Activated CD8-positive, alpha-beta memory T cell treated with anti-CD3 and anti-CD28 coated beads for 1 hour (primary cell): ENCODE measurements at places on chromosomes 5 and 9.

- DNase-seq = no peak
Measured at GRCh38 chr5:34626036-34626435, 30.1 kb upstream of the RAI14 start.

GRCh38 chr5:143880178-143880577 lies 68.2 kb downstream of the HMHB1 start:
- no peak for DNase-seq

DNA sequence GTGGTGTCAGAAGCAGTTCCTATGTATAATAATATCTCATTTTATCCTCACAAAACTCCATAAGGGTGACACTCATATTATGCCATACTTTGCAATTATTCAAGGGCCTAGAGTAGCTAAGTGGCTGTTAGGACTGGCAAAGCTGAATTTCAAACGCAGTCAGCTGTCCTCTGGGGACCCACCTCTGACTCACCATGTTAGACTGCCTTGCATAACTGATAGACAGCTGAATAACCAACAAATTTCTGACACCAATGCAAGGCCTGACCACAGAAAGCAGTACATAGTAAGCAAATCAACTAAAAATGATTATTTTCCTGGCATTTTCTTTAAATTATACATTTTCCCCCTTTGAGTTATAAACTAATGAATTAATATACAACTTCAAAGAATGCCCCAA lies 251.6 kb upstream of the PTGER4 start:
- no peak for DNase-seq

GRCh38 chr9:80410106-80410505 lies 838.3 kb downstream of the TLE4 start:
- no peak for DNase-seq

DNA sequence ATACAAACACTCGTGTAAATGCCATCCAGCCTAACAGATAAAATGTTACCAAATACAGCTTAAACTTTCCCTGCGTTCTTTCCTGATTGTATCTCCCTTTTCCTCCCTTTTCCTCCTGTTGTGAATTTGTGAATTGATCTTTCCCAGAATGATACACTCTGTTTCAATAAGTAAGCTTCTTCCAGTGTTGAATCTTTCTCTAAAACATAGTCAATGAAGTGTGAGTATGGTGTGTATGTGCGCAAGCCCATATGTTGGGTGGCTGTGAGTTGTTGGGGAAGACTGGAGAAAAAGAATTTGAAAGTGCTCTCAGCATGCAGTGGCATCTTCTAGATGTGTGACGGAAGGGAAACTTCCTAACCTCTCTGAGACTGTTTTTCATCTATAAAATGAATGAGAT lies 143.1 kb upstream of the KLF4 start:
- no peak for DNase-seq

- DNase-seq = no peak
Measured at GRCh38 chr9:5850724-5851122, 17.8 kb upstream of the ERMP1 start.

GRCh38 chr9:106502930-106503329 lies 360.0 kb upstream of the ZNF462 start:
- DNase-seq = no peak

GRCh38 chr5:149999359-149999758 lies 1.1 kb downstream of the TIGD6 start:
- DNase-seq = no peak

DNA sequence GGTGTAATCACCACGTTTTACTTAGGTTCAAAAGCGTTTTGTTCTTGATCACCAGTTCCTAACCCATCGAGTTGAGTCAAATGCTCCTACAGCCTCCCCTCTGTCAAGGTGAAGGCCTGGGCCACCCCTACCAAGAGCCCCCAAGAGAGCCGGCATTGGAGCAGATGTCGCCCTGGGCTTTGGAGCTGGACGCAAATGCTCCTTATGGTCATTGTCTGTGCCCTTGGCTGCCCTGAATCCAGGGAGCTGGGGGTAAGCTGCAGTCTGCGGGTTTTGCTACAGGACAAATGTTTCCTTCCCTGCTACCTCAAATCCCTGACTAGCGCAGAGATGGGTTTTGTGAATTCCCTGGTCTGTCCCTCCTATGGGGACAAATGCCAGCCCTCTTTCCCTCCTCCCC lies 4.9 kb downstream of the RNF183 start:
- DNase-seq = no peak

- DNase-seq = no peak
Measured at GRCh38 chr5:145937432-145938250, 1.3 kb downstream of the SH3RF2 start.

GRCh38 chr5:158966716-158967115 lies 133.0 kb downstream of the EBF1 start:
- DNase-seq = no peak

DNA sequence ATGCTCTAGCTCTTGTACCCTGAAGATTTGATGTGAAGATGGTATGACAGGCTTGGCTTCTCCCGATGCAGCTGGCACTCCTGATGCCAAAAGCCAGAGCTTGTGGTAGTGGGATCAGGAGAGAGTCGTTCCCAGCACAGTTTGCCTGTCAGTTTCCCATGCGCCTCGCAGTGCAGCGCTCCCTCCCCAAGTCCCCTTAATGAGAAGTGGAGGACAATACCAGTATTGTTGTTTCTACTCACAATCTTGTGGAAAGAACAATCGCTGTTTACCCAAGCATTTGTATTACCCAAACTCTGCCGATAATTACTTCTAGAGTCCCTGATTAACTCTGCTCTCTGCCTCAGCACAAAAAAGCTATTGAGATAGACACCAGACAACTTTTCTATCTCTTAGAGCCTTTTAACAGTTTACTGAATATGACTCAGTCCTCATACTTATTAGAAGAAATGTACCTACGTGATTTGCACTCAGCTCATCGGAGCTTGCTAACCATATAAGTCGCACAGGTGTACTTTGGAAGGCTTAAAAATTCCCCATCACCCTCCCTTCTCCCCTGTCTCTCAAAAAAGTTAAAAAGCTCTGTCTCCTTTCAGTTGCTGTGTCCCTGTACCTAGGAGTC lies 283.2 kb upstream of the TMEM161B start:
- no peak for DNase-seq

GRCh38 chr5:6899221-6899620 lies 186.0 kb downstream of the TENT4A start:
- DNase-seq = no peak

DNA sequence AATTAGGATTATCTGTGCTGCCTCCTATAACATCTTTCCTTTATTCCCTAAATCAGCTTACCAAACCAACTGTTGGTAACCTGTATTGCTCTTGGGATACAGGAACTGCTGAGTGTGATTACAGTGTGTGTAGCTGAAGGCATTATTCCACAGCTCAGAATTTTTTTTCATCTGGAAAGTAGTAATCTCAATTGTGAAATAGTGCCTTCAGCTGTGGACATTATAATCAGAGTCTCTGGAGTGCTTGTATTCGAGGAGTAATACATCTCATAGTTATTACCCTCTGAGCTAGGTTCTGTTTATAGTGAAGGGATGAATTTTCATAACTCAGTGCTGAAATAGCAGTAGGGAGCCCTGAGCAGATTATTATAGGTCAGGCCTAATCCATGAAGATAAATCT lies 199.5 kb downstream of the MAST4 start:
- no peak for DNase-seq

DNA sequence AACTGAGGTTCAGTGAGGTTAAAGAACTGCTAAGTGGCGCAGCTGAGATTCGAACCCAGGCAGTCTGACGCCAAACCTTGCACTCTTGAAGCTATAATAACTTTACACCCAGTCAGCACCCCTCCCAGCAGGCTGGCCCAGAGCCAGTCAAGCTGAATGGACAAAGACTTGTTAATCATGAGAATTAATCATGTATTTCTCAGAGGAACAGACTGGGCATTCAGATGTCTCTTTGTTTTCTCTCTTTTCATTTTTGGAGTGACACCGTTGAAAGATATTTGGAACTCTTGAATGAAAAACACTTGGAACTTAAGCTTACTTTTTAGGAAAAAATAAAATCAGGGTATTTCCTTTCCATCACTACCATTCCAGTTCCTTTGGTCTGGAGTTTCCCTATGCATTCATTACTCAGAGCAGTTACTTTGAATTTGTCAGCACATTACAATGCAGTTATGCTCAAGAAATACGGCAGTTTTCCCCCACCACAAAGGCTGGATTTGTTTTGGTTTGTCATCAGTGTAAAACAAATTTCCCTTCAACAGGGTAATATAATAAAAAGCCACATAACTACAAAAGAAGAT lies 22.6 kb upstream of the MAMDC2 start:
- no peak for DNase-seq

- no peak for DNase-seq
Measured at GRCh38 chr9:114088571-114089170, 10.4 kb downstream of the KIF12 start.

DNA sequence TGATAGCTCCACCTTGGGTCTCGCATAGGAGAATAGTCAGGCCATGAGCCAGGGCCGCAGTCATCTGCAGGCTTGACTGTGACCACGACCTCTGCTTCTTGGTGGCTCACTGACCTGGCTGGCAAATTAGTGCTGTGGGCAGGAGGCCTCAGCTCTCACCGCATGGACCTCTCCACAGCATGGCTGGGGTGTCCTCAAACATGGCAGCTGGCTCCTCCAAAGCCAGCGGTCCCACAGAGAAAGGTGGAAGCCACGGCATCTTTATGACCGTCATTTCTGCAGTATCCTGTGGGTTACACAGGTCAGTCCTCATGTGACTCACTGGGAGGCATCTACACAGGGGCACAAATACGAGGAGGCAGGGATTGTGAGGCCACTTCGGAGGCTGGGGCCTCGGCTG lies 43.2 kb upstream of the SAP30L start:
- no peak for DNase-seq

- DNase-seq = no peak
Measured at GRCh38 chr9:126975327-126976220, 61.0 kb downstream of the RALGPS1 start.

DNA sequence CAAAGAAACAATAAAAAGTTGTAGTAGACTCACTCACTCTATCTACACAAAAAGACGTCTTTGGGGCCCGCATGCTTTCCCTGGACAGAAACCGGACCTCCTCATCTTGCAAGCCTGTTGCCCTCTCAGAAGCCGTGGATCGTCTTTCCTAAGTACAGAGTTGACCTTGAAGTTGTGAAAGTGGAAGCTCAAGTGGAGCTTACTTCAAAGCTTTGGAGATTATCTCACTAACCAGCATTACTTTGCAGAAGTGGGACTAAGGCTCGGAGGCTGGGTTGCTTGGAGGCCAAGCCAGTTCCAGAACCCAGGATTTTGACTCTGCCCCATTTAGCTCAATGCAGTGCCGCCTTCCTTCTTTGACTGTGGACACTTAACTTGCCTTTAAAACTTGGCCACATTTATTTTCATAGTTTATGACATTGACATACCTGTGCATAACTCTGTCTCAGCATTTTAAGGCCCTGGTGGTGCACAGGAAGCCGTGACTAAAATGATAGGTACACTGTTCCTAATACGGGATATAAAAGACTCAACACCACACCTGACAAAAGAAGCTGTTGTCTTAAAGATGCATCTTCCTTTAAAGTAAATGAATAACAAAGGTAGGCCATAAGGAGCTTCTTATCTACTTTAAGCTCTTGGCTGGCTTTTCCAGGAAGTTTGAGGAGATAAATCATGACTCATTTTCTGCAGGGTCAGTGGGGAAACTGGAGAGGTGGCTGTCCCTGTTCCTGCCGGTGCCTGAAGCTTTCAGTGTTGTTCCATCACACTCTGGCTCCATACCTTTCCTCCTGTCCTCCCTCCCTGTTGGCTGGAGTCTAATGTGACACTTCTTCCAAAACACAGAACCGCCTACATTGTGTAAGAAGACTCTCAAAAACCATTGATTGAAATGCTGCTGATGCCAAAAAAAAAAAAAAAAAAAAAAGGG lies 10.7 kb downstream of the SLC25A25 start:
- DNase-seq = no peak

- no peak for DNase-seq
Measured at GRCh38 chr5:91114658-91115057, 268.5 kb downstream of the ARRDC3 start.

GRCh38 chr5:166427211-166427610 lies 1864.2 kb upstream of the WWC1 start:
- DNase-seq = no peak

DNA sequence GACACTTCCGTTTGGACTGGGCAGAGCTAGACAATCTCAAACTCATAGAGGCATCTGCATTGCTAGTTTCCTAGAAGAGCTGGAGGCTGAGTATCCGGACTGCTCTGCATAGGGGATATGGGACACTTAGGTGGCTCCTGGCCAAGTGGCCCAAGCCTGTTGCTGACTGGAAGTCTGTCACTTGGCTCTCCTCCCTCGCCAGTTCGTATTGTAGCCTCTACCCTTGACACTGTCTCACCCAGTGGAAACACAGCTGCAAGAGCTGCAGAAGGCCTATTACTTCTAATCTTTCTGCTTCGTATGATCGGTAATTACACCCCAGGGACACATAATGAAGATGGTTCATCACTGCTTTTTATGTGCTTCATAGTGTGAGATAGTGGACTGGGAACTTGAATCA lies 34.7 kb downstream of the ITGA1 start:
- DNase-seq = no peak

GRCh38 chr5:58934629-58935097 lies 351.8 kb downstream of the RAB3C start:
- DNase-seq = no peak

DNA sequence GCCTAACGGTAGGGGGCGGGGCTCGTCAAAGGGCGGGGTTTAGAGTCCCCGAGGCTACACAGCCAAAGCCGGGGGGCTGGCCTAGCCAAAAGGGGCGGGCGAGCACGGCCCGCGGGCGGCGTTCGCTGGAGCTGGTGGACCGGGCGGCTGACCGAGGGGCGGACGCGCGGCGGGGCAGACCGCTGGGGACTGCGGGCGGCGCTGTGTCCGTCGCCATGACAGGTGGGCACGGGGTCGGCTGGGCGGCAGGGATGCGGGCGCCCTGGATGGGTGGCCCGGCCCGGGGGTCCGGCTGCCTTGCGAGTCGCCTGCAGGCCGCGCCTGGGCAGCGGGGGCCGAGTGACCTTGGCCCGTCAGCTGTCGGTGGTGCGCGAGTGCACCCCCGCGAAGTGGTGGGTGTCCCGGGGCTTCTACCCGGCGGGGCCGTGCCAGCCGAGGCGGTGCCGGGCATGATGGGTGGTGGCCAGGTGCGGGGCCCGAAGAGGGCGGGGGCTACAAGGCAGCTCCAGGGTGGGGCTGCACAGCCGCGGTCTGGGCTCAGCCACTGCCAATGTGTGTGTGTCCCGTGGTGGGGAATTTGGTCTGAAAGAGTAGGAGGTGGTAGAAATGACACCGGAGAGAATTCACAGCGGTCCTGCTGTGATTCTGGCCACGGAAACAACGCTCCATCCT lies at the start of gene CARD19:
Gene CARD19 (plus strand): TSS at position 87 of the 672 bp plus-strand sequence. CDS start 129 bp downstream, at position 216.
- no peak for DNase-seq

GRCh38 chr9:36402536-36402935 lies 2.5 kb upstream of the RNF38 start:
- no peak for DNase-seq

GRCh38 chr5:114438471-114438870 lies 76.6 kb downstream of the KCNN2 start:
- no peak for DNase-seq
